GM13976 (cell line): ENCODE measurements at places on chromosomes 3 and 15.

DNA sequence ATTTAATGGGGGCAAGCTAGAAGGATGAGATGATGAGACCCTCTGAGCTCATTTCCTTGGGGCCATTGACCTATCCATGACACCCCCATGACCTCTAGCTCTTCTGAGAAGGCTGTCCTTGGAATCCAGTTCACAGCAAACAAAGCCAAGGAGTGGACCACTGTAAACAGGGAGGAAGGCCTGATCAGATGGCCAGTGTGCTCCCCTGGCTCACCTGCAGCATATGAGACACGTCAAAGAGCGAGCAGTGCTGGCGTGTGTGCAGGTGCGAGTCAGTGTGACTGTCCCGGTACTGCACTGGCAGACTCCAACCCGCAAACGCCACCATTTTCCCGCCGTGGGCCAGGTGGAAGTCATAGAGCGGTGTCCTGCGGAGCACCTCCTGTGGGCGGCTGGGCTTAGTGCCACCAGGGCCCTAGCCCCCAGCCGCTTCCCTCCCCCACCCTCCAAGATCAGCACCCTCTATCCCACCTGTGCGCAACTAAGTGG is 339 bp downstream of the AMT start:
- no peak for DNase-seq

- DNase-seq, result no peak
These were observed 15.0 kb downstream of the KAT2B start for GRCh38 chr3:20055020-20055775.

DNA sequence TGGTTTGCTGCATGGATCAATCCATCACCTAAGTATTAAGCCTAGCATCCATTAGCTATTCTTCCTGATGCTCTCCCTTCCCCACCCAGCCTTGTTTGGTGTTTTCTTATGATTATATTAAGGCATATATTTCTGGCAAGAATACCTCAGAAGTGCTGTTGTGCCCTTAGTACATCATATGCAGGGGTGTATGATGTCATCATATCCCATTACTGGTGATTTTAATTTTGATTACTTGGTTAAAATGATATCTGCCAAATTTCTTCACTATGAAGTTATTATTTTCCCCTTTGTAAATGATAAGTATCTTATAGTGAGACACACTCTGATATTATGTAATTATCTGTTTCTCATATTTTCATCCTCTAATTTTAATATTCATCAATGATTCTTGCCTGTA is 15.4 kb downstream of the SLC22A14 start:
- DNase-seq, result no peak

DNA sequence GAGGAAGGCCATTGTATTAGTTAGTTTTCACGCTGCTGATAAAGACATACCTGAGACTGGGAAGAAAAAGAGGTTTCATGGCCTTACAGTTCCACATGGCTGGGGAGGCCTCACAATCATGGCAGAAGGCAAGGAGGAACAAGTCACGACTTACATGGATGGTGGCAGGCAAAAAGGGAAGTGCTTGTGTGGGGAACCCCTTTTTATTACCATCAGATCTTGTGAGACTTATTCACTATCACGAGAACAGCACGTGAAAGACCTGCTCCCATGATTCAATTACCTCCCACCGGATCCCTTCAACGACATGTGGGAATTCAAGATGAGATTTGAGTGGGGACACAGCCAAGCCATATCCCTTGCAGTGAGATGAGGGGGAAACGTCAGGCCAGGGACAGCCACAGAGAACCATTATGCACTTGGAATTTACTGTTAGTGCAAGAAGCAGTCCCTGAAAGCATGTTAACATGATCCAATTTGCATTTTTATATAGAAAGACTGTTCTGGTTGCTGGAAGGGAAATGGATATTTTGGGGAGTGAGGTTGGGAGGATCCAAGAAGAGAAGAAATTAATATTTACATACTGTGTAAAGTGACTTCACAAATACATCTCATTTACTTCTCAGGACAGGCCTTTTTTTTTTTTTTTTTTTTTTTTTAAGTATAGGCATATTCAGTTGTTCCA is 87.1 kb downstream of the ARNT2 start:
- no peak for DNase-seq

- no peak for DNase-seq
These were observed 52.2 kb downstream of the DNASE1L3 start for GRCh38 chr3:58158442-58159153.

DNA sequence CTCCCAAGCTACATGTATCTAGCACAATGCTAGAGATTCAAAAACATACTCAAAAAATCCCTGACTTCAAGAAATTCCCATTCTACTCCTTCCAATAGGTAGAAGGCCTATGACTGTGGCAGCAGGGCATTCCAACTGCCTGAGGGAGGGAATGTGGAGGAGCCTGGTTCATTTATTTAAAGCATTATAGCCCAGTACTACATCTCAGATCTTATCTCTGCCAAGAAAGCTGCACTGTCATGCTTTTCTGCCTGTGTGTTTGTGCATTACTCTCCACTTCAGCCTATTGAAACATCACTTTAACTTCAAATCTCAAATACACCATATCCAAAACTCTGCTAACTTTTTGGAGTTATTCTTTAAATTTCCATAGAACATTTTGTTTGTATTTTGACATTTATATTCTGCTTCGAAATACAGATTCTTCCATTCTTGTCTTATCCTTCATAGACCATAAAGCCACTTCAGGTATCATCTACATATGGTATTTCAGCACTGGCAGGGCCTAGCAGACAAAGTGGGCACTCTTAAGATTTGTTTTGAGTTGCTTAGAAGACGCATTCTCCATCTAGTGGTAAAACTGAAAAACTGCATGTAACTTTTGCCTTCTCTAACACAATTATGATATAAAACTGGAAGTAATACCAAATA is 59.1 kb upstream of the NEDD4 start:
- DNase-seq, result peak; percentile 59
